SIG-M5 (cell line): ENCODE measurements at places on chromosomes 16 and 17.

GRCh38 chr16:88796278-88796677 lies 7.3 kb upstream of the CDT1 start:
- DNase-seq = no peak

DNA sequence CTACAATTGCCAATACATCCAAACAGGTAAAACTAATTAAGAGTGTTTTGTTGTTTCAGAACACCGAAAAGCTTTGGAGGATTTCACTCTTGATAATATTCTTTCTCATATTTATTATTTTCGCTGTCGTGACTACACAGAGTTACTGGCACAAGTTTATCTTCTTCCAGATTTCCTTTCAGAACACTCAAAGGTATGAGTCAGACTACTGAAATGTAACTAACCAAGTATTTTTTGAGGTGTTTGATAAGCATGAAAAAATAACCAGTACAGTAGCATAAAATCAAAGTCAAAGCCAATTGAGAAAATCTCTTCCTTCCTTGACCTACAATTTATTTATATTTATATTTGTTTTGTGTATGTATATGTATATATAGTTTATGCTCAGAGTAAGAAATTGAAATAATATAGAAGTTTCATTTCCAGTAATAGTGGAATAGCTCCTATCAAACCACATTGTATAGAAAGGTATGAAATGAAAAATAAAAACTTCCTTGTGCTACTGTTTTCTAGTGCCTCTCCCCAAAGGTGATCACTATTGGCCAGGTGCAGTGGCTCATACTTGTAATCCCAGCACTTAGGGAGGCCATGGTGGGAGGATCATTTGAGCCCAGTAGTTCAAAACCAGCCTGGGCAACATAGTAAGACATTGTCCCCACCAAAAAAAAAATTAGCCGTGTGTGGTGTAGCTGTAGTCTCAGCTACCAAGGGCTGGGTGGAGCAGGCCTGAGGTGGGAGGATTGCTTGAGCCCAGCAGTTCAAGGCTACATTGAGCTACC lies 10.9 kb downstream of the RAD51C start:
- no peak for DNase-seq

- DNase-seq = no peak
Measured at GRCh38 chr16:68802190-68802589, 41.1 kb upstream of the TANGO6 start.

- DNase-seq = no peak
Measured at GRCh38 chr16:777826-778225, 10.4 kb downstream of the RPUSD1 start.

- no peak for DNase-seq
Measured at GRCh38 chr17:50593321-50593720, 32.8 kb downstream of the CACNA1G start.

DNA sequence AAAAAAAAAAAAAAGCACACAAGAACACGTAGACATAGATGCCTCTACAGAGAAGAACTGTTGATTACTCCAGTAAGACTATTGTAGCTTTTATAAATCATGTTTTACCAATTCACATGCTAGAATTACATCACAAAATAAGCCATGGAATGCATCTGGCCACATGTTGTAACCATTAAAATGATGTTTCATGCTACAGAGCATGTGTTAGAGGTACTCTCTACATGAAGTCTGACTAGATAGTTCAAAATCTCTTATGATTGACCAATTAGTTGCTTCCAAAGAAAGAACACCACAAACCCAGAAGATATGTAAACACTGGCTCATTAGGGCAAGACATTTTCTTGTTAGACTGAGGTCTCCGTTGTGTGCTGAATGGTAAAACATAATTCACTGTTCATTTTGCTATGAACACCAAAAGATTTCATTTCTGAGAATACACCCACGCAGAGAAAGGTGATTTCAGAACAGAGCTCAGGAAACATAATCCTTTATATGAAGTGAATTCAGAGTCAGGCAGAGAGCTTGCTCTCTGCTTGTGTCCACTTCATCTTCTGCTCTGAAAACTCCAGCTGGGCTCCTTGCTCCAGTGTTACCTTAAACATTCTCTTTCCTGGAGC lies 411.4 kb upstream of the SOX9 start:
- no peak for DNase-seq

DNA sequence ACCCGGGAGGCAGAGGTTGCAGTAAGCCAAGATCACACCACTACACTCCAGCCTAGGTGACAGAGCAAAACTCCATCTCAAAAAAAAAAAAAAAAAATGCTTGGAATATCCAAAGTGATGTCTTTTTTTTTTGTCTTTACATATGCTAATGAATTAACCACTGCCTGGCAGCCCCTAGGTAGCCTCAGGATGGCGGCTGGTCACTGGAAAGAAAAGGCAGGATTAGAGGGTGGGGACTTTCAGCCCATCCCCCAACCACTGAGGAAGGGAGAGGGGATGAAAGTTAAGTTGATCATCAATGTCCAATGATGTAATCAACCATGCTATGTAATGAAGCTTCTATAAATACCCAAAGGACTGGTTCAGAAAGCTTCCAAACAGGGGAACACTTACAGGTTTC lies 26.8 kb downstream of the RNF157 start:
- no peak for DNase-seq

DNA sequence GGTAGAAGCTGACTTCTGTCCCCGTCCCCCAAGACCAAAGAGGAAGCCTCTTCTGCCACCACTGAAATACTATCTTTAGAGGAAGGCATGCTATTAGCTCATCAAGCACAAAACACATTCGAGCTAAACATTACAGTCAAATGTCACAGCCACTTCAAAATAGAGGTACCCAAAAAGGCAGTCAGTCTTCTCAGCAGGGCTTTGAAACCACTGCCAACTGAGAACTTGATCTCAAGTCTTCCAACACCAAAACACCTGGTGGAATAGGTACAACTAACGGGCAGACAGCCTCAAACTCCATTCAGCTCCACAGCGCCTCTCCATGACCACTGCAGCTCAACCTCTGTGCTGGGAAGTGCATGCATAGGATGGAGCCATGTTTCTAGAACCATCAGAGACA lies 36.0 kb downstream of the ZFHX3 start:
- no peak for DNase-seq

- no peak for DNase-seq
Measured at GRCh38 chr16:844638-845350, 44.3 kb upstream of the GNG13 start.

DNA sequence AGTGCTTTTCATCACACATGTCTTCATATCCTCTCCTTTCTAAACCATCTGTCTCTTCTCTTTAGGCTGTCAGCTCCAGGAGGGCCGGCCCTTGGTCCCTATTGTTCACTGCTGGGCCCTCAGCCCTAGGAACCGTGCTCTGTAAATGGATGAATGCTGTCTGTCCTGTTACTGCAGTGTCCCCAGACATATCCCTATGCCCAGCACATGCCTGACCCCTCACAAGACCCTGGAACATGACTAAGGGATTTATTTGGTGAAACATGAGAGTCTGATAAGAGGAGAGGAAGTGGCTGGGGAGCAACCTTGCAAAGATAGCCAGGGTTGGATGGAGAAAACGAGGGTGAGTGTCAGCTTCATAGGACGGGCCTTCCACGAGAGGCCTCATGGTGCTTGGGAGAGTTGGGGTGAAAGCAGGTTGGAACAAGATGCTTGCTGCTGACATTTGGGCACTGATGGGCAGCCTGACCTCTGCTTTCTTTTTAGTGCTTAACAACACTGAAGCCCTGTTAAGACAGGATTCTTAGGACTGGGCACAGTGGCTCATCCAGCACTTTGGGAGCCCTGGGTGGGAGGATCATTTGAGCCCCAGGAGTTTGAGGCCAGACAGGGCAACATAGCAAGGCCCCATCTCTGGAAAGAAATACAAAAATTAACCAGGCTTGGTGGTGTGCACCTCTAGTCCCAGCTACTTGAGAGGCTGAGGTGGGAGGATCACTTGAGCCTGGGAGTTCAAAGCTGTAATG lies 39.0 kb downstream of the ABCC1 start:
- no peak for DNase-seq

DNA sequence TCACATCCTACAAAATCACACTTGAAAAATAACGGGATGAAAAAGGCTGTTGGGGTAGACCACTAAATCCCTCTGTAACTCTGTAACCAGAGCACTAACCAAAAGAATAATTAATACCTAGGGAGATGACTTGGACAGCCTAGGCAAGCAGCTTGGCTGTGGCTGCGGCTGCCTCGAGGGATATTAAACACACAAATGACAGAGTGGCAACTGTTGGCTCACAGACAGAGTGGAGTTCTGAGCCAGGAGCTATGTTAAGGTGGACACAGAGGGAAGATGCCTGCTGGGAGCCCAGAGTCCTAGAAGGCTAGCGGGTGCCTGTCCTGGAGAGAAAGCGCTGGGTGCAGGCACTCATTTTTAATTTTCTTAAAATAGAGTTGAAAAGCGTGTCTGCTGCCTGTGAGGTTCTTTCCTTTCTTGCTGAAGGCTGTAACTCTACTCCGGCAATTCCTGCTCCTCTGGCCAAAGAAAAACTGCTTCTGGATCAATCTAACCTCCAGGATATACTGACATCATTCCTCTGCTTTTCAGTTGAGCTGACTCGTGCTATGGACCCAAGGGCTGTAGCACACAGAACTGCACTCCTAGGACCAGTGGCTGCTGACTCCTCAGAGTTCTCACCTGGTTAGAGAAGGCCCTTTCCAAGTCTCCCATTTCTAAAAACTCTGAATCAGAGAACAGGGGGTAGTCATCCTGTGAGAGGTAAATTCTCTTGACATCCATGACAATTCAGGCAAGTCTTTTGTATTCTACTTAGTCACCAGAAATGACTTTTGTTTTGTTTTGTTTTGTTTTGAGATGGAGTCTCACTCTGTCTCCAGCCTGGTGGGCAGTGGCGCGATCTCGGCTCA lies 147.9 kb downstream of the STX8 start:
- no peak for DNase-seq
